Activated CD4-positive, alpha-beta T cell treated with anti-CD3 and anti-CD28 coated beads for 24 hours (primary cell): ENCODE measurements at places on chromosomes 4 and X.

DNA sequence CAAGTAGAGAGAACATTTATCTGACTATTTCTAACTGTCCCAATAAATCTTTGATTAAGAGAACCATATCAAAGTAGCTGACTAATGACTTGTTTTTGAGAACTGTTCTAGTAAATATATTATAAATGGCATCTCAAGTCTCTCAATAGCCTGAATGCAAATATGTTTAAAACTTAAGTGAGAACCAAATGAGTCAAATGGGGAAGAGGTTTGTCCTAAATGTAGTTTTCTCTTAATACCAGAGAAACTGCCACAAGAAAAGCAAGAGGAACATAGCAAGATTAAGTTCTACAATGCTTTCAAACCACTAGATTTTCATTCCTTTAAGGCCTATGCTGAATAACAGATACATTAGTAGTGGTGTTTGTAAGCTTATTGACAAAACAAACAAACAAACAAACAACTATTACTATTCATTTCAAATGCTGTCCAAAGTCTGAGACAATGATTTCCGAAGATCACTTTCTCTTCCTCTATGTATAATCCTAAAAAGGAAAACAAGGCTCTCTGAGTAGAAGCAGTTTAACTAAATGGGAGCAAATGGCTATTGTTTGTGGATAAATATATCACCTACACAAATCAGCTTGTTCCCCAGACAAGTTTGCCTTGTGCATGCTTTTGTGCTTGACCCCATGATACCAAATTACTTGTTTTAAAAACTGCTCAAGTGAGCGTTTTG, 408.4 kb upstream of the EMCN start:
- DNase-seq = no peak

DNA sequence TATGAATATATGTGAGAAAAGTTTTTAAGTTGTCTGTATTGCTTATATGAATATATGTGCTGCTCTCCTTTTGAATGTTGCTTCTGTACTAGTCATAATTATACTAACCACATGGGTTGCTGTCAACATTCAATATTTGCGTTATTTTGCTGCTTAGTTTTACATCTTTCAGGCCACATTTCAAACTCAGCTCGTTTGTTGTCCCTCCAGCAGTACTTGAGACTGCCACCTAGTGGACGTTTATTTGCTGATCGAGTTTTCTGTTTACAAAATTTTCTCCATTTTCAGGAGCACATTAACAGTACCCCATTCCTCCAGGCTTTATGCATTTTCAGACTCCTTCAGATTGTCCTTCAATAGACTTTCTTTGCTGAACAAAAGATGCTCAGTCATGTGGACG, 75.8 kb downstream of the NUDT11 start:
- no peak for DNase-seq

GRCh38 chrX:71159335-71159734, 14.7 kb downstream of the NLGN3 start:
- DNase-seq = no peak

DNA sequence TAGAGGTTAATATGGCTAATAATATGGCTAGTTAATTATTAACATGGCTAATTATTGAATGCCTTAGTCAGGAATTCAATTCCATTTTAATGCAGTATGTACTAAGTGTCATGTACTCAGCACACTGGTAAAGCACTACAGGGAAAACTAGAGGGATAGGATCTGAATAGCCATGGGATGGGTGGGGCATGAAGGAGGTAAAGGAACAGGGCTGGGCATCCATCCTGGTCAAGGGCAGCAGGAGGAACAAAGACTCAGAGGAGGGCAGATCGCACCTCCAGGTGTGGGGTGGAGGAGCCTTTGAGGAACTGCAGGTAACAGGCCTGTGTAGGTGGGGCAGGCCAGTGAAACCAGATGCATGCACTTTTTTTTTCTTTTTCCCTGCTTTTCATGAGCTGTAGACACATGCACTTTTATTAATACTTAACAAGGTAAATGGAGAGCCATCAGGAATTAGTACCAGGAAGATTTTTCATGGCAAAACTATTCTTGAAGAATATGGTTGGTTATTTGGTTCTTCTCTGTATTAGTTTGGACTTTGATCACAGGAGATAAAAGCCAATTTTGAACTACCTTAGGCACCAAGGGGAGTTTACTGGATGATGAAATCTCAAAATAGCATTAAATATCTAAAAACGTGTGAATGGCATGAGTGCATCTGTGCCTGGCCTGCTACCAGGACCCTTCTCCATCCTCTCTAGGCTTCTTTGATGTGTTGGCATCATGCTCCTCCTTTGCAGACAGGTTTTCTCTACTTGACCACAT, 88.3 kb downstream of the CC2D2A start:
- DNase-seq = no peak

- no peak for DNase-seq
Observed at GRCh38 chr4:188110741-188111471, 1.5 kb upstream of the TRIML2 start.

- no peak for DNase-seq
Observed at GRCh38 chrX:3711331-3711917, 2.0 kb downstream of the PRKX start.
